Natural killer cell (primary cell): ENCODE measurements at places on chromosomes 1 and 21. TPM values are rescaled to one million over a fixed set of nuclear protein-coding genes. Genes with fewer than 3 reads are reported as not detected.

The PRELP gene
- total RNA-seq: not detected

- H3K36me3 ChIP-seq: peaks cover 31% of the 10 kb centered on the region
- H3K27me3 ChIP-seq: no peaks in the 10 kb centered on the region
- H3K27ac ChIP-seq: no peak overlapping the region
- peaks cover 6% of the 10 kb centered on the region for H3K4me1 ChIP-seq
- no peak overlapping the region for H3K4me3 ChIP-seq
Observed at GRCh38 chr1:231235526-231236207, 5.3 kb upstream of the GNPAT start.

- H3K27me3 ChIP-seq: no peaks in the 10 kb centered on the region
- no peak overlapping the region for H3K27ac ChIP-seq
- DNase-seq: no peak
Observed at GRCh38 chr1:52767596-52768280, 41.5 kb downstream of the ZYG11B start.

GRCh38 chr1:240956424-240956823, 344.5 kb upstream of the GREM2 start:
- H3K27me3 ChIP-seq: no peaks in the 10 kb centered on the region
- no peak for DNase-seq

DNA sequence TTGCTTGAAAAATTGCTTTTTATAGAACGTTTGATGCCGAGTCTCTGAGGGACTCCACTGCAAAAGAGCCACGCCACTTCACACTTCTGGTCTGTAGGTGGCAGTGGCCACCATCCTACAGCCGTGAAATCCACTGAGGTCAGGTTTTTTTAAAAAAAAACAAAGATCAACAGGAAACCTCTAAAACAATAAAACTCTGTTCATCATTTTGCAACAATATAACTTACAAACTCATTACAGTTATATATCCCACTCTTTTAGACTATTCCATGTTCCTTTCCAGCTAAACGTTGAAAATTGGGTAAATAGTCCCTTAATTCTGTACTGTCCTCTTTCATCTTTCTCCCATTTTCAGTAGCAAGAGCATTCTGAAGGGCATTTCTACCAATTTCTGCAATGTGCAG, 64.6 kb upstream of the FMN2 start:
- no peak overlapping the region for H3K27ac ChIP-seq
- no peak for DNase-seq
- no peaks in the 10 kb centered on the region for H3K27me3 ChIP-seq
- H3K36me3 ChIP-seq: no peaks in the 10 kb centered on the region

GRCh38 chr1:46448109-46448911, 41.3 kb upstream of the DMBX1 start:
- H3K4me1 ChIP-seq: peaks cover 5% of the 10 kb centered on the region
- H3K36me3 ChIP-seq: no peaks in the 10 kb centered on the region
- no peak overlapping the region for H3K27ac ChIP-seq
- H3K4me3 ChIP-seq: no peak overlapping the region
- H3K27me3 ChIP-seq: peaks cover 13% of the 10 kb centered on the region
- no peak for DNase-seq
